ENCODE measurements at places on chromosomes 3 and 15.
A peak's percentile ranks its signal among the peaks of the same experiment; 100 is the strongest.

GRCh38 chr3:52568069-52568468, 31.7 kb downstream of the UQCC5 start:
- DNase-seq = no peak

DNA sequence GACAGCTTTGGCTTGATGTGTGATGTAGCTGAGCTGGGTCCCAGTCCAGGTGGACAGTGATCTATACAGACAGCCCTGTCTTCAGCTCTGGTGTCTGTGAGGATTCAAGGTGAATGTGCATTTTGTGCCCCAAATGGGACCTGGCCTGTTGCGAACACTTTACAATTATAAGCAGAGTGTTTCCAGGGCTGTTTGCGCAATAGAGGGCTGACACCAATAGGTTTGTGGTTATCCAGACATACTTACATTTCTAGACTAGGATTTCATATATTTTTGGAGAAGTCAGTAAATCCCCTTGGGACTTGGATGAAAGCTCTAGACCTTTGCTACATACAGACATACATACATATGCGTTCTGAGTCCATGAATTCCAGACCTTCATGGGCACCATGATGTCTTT, 4.2 kb upstream of the TATDN2 start:
- no peak for DNase-seq

DNA sequence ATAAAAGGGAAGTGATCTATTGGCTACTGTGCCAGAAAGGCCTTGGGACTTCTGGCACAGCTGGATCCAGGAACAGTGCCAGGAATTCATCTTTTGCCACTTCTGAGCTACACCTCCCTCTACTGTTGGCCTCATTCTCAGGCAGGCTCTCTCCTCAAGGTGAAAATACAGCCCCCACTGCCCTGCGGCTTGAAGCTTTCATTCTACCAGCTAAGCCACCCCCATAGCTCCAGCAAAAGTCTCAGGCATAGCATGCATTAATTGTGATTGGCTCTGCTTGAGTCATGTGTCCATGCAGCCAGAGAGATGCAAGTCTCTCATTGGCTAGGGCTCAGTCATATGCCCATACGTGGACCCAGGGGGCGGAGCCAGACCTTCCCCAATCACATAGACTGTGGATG, 142.4 kb downstream of the TPRA1 start:
- DNase-seq = no peak

GRCh38 chr15:91515188-91515754, 338.2 kb upstream of the SLCO3A1 start:
- peak; percentile 76 for DNase-seq

- DNase-seq = peak; percentile 64
Observed at GRCh38 chr3:149605902-149606301, 51.9 kb downstream of the WWTR1 start.

All from epithelial cell of esophagus (primary cell).